ENCODE measurements at places on chromosomes 11 and 22.

- DNase-seq = no peak
Measured at GRCh38 chr11:45848654-45849081, 1.4 kb downstream of the CRY2 start.

DNA sequence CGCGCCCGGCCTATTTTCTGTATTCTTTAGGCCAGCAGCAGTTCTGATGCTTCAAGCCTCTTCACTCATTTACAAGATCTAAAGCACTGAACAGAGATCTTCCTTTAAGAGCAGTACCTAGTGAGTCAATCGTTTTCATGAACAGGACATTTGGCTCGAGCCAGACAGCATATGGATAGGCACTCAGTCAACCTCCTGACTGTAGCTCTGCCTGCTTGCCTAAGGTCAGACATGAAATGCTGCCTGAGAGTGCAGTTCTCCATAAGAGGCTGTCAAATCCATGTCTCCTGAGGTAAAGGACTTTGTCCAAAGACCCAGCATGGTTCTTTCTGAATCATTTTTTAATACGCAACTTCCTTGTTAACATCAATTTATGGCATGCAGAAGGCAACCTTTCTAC is 941.2 kb downstream of the DLG2 start:
- no peak for DNase-seq

DNA sequence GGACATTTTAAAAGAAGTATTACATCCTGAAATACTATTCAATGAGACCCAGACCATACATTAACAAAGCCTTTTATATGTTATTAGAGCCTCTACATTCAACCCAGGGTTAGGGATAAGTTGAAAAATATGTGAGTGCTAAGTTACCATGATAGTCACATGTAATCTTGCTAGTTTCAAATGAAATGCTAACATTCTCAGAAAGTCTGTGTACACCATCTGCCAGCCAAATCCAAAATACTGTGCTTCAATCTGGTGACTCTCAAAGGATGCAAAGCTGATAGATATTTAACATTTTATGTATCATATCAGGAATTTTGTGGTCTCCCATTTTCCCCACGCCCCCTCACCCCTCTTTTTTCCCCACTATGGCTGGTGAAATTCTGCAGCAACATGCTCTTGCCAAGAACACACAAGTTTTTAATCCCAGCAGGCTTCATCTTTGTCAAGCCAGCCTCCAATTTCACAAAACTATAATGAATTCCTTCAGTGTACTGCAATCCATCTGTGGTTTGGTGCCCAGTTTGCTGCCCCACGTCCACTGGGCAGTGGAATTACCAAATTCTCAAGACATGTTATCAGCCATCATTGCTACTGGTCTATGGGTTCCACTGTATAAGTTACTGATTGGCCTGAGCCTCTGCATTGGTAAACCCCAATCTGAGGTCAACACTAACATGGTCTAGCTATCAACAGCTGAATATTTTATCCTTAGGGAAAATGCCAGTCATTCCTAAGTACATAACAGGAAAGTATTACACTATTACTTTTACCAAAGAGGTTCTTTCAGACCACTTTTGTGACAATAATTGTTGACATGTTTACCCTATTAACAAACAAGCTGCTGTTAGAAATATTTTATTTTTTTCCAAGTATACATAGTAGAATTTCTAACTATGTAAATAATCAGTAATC is 1.5 kb upstream of the PICALM start:
- DNase-seq = no peak

DNA sequence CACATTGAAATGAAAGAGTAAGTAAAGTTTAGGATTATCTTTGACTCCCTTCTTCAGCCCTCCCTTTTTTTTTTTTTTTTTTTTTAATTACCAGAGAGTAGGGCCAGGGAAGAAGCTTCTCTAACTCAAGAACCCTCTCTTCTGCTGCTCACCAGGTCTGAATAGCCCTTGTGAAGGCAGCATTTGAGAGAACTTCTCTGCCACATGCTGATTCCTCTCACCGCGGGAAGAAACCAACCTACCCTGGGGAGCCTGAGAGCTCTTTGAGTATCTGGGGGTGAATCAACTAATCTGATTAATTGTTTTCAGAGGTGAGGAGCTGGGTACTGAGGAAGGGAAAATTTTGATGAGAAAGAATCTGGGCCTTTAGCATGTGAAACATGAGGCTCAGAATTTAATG is 434.5 kb upstream of the CCDC90B start:
- DNase-seq = no peak
